Endodermal cell (in vitro differentiated cells): ENCODE measurements at places on chromosomes 7 and 10. TPM values are rescaled to one million over a fixed set of nuclear protein-coding genes. Genes with fewer than 3 reads are reported as not detected.

ASAH2B gene
- total RNA-seq = 7.0 and 7.4 TPM in 2 replicates

DNA sequence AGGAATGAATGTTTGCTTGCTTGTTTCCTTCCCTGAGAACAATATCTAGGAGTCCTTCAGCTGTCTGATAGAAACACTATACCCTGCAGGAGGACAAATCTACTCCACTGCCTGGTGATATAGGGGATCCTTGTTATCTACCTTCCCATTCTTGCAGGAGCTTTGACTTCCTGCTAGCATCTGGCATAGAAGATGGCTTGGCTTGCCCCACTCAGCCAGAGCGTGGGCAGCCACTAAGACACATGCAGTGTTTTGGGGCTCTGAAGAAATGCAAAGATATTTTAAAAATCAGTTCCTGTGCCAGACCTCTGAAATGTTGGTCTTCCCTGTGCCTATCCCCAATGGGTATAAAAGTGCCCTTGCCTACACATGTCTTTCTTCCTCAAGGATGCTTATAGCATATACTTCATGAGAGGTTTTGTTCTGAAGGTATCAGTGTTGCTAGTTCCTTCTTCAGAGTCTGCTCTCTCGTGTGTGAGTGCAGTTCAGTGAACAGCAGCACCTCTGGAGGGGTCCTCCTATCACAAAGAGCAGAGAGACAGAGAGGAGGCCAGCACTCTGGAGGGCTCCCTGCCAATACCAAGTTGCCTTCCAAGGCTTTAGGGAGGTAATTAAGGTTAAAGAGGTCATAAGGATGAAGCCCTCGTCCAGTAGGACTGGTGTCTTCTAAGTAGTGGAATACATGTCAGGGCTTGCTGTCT is 149.1 kb upstream of the CALCR start:
- H3K36me3 ChIP-seq = peaks cover 23% of the 10 kb centered on the region
- H3K4me1 ChIP-seq = peaks cover 3% of the 10 kb centered on the region
- H3K4me3 ChIP-seq = no peak overlapping the region

ANKRD1 gene
- 17.1 and 19.6 TPM in 2 replicates for total RNA-seq

BZW2 gene
- 75.1 and 77.5 TPM in 2 replicates for total RNA-seq

DNA sequence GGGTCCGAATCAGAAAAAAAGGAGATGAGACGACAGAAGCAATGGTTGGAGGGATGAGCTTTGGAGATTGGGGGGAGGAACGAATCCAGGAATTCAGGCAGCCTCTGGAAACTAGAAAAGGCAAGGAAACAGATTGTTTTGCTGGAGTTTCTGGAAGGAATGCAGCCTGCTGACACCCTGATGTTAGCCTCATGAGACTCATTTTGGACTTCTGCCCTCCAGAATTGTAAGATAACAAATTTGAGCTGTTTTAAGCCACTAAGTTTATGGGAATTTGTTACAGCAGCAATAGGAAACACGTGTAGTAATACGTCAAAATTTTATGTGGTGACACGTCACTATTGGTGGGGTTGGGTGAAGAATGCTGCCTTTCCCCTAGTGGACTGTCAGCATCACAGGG is 25.6 kb upstream of the NPS start:
- no peaks in the 10 kb centered on the region for H3K36me3 ChIP-seq
- DNase-seq = no peak
- H3K4me3 ChIP-seq = no peak overlapping the region

DNA sequence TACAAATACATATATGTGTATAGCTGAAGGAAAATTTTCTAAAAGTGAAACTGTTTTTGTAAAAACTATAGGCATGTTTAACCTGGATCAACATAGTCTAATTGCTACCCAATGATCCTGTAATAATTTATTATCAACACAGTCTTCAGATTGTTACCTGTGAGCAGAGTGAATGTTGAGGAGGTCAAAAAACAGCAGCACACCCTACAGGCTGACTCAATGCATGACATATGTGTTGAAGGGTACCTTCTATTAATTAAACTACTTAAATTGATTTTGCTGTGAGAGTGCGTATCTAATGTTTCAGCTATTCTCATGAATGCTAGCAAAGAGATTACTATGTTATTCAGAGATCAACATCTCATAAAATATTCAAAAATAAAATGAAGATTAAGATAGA is 411.4 kb downstream of the TNS3 start:
- H3K27ac ChIP-seq = no peak overlapping the region
- H3K4me3 ChIP-seq = no peak overlapping the region
- H3K4me1 ChIP-seq = peaks cover 4% of the 10 kb centered on the region
- H3K36me3 ChIP-seq = no peaks in the 10 kb centered on the region
- H3K27me3 ChIP-seq = no peaks in the 10 kb centered on the region
- DNase-seq = no peak

DNA sequence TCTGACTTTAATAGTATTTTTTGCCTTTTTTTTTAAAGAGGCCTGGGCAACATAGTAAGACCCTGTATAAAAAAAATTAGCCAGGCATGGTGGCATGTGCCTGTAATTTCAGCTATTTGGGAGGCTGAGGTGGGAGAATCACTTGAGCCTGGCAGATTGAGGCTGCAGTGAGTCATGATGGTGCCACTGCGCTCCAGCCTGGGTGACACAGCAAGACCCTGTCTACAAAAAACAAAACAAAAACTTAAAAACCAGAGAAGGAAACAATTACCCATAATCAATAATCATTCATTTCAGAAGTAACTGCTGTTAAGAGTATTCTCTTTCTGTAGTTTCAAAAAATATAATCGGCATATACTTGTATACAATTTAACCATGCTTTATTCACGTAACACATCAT is 28.0 kb downstream of the VPS26A start:
- no peaks in the 10 kb centered on the region for H3K4me1 ChIP-seq
- no peak overlapping the region for H3K27ac ChIP-seq
- H3K4me3 ChIP-seq = no peak overlapping the region
- H3K27me3 ChIP-seq = no peaks in the 10 kb centered on the region
- DNase-seq = no peak
- peaks cover 12% of the 10 kb centered on the region for H3K36me3 ChIP-seq

HGF gene
- total RNA-seq = 0.14 and 0.20 TPM in 2 replicates
